Stimulated activated CD8-positive, alpha-beta memory T cell treated with anti-CD3 and anti-CD28 coated beads, Interleukin-12 subunit alpha, Interleukin-12 subunit beta, amount 100 ng/mL, for 1 hour (primary cell): ENCODE measurements at places on chromosomes 2 and 18.

DNA sequence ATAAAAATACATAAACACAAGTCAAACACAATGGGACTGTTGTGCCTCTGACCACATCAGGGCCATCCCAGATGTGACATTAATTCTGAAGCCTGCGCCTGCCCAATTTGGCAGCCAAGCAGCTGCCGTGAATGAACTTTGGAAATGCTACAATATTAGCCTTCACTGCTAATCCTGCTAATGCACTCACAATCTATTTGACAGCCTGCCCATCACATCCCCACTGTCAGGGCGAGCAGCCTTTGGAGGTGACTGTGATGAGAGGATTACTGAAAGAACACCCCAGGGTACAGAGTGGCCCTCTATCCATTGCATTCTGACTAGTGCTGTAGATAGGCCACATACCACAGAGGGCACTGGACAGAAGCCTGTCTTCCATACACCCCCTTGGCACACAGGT is 21.6 kb downstream of the OSR1 start:
- DNase-seq = no peak

DNA sequence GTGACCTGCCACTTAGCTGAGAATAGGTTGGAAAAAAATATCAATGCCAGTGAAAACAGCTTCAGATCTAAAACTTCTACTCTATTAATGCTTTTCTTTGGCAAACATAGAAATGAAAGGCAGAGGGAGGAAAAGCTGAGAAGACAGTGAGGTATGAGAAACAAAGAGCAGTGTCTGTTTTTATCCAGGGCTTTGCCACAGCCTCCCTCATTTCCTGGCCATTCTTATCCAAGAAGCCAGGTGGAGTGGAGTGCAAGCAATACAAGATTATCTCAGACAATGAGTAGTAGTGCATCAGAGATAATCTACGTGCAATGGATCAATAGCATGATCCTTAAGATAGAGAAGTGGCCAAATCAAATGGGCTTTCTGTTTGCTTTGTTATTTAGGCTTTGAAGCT is 808.7 kb upstream of the PIK3C3 start:
- DNase-seq = no peak

GRCh38 chr18:35619941-35620340 is 38.4 kb downstream of the GALNT1 start:
- DNase-seq = no peak

DNA sequence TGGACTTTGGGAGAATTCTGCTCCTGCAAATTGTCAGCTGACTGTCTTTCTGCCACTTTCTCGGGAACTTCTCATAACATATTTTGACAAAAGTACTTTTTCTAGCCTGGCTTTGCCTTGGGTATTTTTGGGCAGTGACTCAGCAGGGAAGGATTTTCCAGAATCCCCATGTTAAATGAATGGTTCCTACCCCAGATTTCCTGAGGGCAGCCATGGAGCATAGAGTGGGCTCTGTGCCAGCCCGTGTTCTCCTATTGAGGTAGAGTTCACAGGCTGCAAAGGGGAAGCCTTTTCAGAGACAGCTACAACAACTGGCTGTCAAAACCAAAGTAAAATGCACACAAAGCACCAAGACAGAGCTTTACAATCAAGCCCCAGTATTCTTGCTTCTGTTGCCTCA is 59.8 kb downstream of the BMP10 start:
- no peak for DNase-seq

DNA sequence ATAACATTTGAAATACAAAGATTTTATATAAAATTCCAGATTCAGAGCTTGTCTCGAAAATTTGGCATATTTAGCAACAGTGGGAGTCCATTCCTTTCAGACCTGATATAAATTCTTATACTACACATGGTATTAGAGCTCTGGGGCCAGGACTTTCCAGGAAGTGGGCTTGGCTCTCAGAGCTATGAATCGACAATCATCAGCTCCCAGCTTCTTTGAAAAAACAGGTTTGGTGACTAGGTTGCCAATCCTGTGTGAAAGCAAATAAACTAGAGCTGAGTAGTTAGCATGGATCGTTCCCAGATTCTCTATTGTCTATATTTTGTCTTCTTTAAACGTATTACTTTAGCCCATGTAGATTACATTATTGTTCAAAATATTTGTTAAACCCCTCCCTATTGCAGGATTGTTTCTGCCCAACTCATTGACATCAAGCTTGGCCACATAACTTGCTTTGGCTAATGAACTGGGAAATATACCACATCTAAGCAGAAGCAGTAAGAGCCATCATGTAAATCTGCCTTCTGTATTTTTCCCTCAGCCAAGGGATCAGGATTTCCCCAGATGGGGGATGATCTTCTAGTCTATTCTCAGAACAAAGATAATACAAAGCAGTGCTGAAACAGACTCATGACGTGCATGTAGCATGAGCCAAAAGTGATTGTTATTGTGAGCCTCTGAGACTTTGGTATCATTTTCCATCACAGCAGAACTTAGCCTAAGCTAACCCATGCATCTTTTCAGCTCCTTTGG is 105.4 kb downstream of the KCNH7 start:
- no peak for DNase-seq

GRCh38 chr18:652131-652530 is 5.3 kb upstream of the TYMS start:
- DNase-seq = no peak

GRCh38 chr2:8312221-8312620 is 369.6 kb upstream of the ID2 start:
- DNase-seq = no peak

- DNase-seq = no peak
These were observed 12.9 kb upstream of the GLI2 start for GRCh38 chr2:120722568-120723421.

DNA sequence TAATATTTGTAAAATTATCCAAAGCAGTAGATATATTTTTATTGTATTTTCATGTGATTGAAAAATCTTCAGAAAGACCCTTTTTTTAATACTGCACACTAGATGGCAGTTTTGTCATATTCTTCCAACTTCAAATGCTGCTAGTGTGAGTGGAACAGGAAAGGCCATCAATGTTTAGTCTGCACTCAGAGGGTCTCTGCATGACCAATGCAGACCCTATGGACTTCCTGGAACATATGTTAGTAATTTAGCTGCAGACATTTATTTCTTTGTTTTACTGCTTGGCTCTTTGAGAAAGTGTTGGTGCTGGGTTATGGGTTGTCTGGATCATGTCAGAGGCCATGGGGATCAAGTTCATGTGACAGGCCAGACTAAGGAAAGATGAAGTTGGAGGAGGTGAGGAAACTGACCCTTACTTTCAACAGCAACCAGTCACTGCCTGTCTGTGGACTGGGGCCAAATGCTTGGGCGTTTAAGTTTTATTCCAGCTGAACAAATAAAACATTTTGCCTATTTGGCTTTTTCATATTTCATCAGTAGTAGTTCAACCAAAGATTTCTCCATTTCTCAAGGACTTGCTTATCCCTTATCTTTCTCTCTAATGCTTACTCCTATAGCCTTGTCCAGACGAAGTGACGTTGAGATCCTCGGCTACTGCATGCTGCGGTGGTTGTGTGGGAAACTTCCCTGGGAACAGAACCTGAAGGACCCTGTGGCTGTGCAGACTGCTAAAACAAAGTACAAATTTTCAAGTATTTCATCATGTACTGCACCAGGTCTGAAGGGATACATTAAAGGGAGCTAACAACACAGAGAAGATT is 84.8 kb downstream of the VRK2 start:
- no peak for DNase-seq

DNA sequence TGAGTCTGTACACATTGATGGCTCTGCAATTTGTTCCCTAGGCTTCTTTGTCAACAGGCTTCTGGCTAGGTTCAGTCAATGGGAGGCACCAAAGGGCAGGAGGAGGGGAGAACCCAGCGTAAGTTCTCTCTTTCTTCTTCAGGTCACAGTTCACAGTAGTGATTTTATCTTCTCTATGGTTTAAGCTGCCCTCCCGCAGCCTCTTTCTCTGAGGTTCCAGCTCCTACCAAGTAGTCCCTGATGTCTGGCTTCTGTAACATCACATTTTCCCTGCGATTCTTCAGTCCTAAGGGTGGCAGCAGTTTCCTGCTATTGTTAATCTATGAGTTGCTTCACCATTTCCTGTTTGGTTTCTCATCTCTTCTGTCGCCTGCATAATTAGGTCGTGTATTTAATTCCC is 107.4 kb downstream of the CPO start:
- peak; percentile 7 for DNase-seq

DNA sequence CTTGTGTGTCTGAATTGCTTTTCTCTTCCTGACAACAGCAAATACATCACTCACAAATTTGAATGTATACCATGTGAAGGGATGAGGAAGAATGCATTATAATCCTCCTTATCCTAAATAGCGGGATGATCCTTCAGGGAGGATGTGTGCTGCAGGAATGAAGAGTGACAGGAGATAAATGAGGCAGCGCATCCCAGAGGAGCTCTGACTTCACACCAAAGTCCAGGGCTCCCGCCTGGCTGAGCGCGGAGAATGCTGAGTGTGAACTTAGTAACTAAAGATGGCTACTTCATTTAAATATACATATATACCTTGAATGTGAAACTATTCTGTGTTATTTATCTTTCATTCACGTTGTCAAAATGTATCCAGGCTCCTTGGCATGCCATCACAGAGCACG is 145.2 kb upstream of the TPO start:
- DNase-seq = no peak

- no peak for DNase-seq
These were observed 115.2 kb upstream of the ARL5A start for GRCh38 chr2:151943461-151943860.

DNA sequence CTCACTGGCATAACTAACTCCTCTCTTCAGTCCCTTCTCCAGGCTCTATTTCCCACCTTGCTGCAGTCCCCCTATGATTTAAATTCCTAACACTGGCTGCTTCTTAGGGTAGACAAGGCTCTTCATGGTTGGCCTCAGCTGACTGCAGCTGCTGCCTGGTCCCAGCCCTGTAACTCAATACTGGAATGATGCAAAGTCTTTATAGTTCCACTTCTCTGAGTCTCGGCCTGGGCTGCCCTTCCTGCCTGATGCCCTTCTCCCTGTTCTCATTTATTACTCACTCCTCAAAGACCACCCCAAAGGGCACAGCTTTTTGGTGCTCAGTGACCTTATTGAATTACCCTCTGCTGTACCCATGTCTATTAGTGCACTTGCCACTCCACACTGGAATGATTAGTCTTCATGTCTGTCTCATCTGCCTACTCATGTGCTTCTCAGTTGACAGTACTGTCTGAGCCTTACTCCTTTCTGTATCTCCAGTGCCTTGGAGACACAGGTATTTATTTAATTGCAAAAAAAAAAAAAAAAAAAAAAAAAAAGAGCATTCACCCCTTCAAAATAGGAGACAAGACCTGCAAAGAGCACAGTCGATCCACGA is 199.4 kb upstream of the REV1 start:
- DNase-seq = no peak

GRCh38 chr2:112031473-112032223 is 23.4 kb upstream of the TMEM87B start:
- no peak for DNase-seq

DNA sequence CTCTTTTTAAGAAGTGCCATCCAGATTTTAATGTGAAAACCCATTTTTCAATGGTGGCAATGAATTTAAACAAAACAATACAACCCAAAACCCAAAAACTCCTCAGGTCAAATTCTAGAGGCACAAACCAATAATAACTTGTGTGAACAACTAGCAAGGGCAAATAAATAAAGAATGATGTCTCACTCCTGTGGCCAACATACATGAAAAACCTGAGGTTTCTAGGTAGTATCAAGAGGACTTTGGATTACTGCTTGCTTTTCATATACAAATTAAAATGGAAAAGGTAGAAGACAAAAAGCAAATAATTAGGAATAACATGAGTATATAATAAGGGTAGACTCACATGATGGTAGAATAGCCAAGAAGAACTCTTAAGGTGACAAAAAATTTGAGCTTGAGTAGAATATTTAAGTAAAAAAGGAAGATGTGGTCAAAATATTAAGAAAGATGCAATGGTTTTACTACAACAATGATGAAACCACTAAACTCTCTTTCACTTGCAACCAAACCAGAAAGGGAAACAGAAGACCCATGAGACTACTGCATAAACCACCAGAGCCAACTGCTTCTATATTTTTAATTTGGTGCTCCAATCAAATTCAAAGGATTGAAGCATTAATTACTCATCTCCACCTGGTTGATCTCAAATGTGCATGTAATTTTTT is 53.5 kb downstream of the DARS1 start:
- no peak for DNase-seq

DNA sequence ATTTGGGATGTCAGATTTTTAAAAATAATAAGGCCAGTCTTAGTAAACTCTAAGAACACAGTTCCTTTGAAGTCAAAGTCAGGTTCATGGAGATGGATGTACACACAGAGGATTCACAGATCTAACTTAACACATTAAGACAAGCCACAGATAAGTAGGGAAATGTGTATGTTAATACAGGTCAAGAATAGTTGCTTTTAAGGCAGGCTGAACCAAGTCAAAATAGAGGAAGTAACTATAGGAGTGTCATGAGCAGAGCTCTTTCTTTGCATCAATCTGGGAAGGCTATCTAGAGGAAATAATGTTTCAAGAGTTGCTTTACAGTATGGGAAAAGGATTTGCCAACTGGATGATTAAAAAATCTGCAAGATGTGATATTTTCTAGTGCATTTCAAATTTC is 128.0 kb upstream of the FBXO11 start:
- DNase-seq = no peak

DNA sequence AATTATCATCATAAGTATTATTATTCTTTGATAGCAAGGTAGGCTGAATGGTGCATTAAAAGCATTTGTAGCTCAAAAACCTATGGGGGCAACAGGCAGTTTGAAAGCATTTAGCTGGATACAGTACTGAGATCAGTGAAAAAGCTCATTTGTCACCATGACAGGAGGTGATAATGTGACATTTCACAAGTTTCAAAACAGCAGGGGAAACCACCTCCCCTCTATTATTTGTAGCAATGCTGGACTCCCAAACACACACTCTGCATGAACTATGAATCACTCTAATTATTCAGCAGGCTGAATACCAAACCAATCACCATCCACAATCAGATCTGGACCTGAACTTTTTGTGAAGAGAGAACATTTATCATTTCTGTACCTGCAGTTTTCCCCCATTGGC is 63.4 kb downstream of the MYO5B start:
- no peak for DNase-seq

GRCh38 chr18:7017013-7017412 is 100.6 kb downstream of the LAMA1 start:
- DNase-seq = no peak

- no peak for DNase-seq
These were observed 279.7 kb downstream of the RNF144A start for GRCh38 chr2:7196883-7197282.

DNA sequence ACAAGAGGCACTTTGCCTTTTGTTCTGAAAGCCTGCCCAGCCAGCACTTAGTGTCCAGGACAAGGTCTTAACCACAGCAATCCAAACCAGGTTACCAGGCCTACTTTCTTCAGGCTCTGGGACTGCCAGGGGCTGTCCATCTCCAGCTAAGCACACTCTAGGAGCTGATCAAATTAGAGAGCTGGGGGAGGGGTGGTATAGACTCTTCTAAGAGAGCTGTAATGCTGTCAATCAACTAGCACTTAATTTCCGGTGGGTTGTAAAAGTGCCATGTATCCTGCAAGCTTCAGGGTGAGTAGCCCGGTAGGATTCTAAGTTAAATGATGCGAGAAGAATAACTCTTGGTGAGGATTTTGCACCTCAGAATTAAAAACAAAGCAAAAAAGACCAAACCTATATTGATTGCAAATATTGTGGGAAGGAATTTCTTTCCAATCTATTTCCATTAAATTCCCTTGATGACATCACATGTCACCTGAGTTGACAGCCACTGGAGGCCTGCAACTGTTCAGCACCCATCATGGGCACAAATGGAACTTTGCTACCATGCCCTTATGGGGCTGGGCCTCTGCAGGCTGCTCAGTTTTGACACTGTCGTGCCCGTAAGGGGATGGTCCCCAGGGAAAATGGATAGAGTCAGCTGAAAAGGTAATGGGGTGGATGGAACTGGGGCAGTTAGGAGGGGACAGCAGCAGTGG is 8.7 kb upstream of the COX7A2L start:
- DNase-seq = no peak
